ENCODE measurements at places on chromosomes 5 and 9.

DNA sequence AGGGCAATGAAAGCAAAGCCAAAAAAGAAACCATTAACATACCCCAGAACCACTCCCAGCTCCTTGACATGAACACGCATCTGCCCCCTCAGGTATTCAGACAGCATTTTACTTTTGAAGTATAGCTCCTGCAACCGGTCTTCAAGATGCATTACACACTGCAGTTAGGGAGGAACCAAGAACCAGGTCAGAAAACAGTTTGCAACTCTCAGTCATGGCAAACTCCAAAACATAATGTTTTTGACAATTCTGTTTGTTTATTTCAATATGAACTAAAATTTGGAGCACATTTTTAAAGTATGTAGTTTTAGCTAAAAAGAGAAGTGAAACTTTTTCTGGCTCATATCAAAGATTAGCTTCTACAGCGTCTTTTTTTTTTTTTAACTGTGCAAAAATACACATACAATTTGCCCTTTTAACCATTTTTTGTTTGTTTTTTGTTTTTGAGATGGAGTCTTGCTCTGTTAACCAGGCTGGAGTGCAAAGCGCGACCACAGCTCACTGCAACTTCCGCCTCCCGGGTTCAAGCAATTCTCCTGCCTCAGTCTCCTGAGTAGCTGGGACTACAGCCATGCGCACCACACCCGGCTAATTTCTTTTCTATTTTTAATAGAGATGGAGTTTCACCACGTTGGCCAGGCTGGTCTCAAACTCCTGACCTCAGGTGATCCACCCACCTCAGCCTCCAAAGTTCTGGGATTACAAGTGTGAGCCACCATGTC lies 12.2 kb upstream of the RAPGEF6 start:
- no peak for DNase-seq

GRCh38 chr9:93036887-93037475 lies 21.5 kb upstream of the SUSD3 start:
- DNase-seq, result no peak

DNA sequence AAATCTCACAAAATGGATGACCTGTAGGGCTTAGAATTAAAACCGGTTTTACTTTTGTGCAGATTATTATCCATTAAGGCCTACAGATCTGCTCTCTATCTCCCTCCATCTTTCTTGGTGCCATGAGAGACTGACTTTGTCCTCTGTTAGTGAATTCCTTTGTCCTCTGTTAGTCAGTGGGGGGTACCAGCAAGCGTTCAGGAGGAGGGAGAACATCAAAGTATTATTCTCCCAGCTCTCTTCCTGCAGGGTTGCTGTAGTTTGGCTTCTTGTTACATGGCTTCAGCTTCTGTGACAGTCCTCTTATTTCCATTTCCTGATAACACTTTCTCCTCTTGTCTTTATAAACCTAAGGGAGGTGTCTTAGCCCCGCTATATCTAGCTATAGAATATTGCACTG lies 850.5 kb upstream of the SEMA6A start:
- DNase-seq, result no peak

- no peak for DNase-seq
Observed at GRCh38 chr5:72651779-72652178, 144.6 kb upstream of the ZNF366 start.

GRCh38 chr5:133222979-133223378 lies 171.2 kb downstream of the HSPA4 start:
- DNase-seq, result no peak

DNA sequence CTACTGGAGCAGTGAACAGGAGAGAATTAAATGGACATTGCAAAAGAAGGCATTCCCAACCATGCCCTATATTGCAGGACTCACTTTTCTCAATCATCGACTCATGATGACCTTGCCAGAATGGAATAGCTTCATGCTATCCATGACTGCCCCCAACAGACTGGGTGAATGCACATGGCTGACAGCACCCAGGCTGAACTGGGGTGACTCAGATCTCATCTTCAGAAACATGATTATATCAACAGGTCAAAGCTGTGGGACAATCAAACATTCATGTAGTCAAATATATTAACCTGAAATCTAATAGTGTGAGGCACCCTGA lies 34.7 kb upstream of the MIER3 start:
- DNase-seq, result no peak

GRCh38 chr5:78127875-78128274 lies 166.6 kb downstream of the AP3B1 start:
- no peak for DNase-seq

GRCh38 chr5:14149672-14150274 lies 6.6 kb downstream of the TRIO start:
- DNase-seq, result no peak

DNA sequence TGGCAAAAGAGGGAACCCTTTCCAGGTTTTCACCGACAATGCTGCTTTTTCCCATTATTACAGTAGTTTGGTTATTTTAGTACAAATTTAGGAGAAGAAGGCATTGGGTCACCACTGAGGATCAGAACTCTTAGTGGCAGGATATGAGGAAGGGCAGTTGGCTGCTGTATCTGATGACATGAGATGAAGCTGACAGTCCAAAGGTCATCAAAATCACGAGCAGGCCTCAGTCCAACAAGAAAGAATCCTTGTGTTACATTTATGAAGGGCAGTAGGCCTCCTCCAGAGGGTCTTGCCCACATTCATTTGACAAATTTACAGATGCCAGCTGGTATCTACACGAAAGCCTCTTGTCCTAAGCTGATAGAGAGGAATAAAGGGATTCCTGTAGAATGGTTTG lies 49.5 kb upstream of the COL15A1 start:
- no peak for DNase-seq

DNA sequence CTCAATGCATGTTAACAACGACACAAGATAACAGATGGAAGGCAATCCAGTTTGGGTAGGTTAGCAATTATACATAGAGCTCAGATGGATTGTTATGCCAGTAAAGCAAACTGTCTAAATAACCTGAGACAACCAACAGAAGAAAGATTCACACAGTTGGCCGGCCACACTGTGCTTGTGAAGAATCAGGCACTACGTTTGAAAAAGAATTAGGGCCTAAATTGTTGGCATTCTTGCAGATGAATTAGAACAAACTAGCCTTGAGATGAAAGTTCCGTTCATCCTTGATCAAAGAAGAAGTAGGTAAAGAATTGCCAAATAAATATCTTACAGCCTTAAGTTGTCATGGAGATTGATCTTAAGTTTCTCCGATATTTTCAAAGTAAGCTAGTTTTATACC lies 210.6 kb downstream of the CDH18 start:
- DNase-seq, result no peak

DNA sequence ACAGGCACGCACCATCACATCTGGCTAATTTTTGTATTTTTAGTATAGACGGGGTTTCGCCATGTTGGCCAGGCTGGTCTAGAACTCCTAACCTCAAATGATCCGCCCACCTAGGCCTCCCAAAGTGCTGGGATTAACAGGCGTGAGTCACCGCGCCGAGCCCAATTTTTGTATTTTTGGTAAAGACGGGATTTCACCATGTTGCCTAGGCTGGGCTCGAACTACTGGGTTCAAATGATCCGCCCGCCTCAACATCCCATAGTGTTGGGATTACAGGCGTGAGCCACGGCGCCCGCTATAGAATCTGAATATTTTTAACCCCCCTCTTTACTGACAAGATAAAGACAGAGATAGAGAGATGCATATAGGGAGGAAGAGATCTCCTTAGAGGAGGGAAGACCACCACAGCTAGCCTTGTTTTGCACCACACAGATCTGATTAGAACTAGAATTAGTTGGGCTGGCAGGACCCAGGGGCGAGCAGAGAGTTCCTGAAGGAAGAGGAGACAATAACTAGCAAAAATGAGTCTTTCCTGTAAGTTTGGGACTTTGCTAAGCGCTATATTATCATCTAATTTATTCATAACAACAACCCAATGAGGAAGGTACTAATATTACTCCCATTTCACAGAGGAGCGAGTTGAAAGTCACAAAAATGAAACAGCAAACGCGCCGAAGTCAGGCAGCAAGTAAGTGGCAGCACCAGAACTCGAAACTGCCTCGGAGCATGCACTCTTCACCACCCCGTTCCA lies 1.5 kb upstream of the ANKHD1 start:
- DNase-seq, result no peak

All from SK-N-DZ (cell line).